Breast epithelium (tissue), 4 donors: ENCODE measurements at places on chromosomes 3 and 15. TPM values are rescaled to one million over a fixed set of nuclear protein-coding genes. Genes with fewer than 3 reads are reported as not detected.

ZBED2 gene
- total RNA-seq, result not detected

TMC3 gene
- total RNA-seq, result not detected

MESP1 gene
- 5.9 TPM for total RNA-seq

MRAS gene
- total RNA-seq, result 157 TPM

HDDC3 gene
- total RNA-seq, result 22.3 TPM

GPR149 gene
- total RNA-seq, result not detected

RLBP1 gene
- total RNA-seq, result not detected

THOC7 gene
- 62.9 TPM for total RNA-seq

DLL4 gene
- total RNA-seq, result 3.5 TPM

TMEM158 gene
- 2.0 TPM for total RNA-seq

MNS1 gene
- total RNA-seq, result 2.5 TPM

CAV3 gene
- total RNA-seq, result not detected

STARD5 gene
- total RNA-seq, result 3.2 TPM

DNA sequence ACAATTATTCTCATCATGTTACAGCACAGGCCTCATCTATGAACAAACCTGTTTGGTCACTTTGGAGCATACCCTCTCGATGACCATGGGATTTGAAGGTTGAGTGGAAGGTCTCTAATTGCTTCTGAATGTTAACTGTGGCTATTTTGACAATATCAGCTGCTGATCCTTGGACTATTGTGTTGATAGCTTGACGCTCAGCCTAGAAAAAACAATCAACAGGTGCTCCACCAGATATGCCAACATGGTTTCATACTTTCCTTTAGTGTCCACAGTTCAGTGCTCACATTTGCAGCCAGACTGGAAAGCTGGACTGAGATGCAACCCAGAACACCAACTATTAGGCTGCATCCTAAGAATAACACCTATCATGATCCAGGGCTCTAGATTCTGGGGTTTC is 109.7 kb downstream of the POLQ start:
- H3K4me1 ChIP-seq, result no peaks in the 10 kb centered on the region
- H3K27ac ChIP-seq, result no peak overlapping the region
- DNase-seq, result no peak

GRCh38 chr3:38039101-38039898 is at the start of gene DLEC1:
Gene DLEC1, plus strand, starts transcription at chr3:38039208. Its CDS starts 18 bp downstream, at chr3:38039226.
- peak within 1 kb of the TSS; percentile 37 for H3K4me3 ChIP-seq
- H3K36me3 ChIP-seq, result no peaks in the 10 kb centered on the region
- H3K27me3 ChIP-seq, result no peaks in the 10 kb centered on the region
- H3K27ac ChIP-seq, result no peak within 1 kb of the TSS
- DNase-seq, result peak; percentile 65
- no peaks in the 10 kb centered on the region for H3K4me1 ChIP-seq

DNA sequence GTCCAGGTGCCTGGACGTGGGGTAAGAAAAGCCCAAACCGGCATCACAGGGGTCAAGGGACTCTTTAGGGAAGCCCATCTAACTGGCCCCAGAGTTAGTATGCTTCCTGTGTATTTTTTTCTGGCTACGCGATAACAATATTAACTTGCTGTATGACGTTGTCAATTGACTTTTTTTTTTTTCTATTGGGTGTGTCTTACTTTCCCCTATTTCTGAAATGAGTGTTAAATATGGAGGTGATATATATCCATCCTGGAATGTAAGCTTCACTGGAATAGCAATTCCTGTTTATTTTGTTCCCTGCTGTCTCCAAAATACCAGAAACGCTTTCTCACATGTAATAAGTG is 598 bp upstream of the GMNC start:
- no peaks in the 10 kb centered on the region for H3K4me1 ChIP-seq
- H3K27me3 ChIP-seq, result no peaks in the 10 kb centered on the region
- H3K4me3 ChIP-seq, result peak overlapping the region; percentile 65
- H3K27ac ChIP-seq, result peak overlapping the region; percentile 65
- DNase-seq, result no peak

GRCh38 chr3:138367911-138368310 is 19.5 kb downstream of the MRAS start:
- H3K36me3 ChIP-seq, result no peaks in the 10 kb centered on the region
- peaks cover 2% of the 10 kb centered on the region for H3K27me3 ChIP-seq
- H3K4me1 ChIP-seq, result peaks cover 6% of the 10 kb centered on the region
- peak overlapping the region; percentile 75 for H3K27ac ChIP-seq
- DNase-seq, result peak; percentile 50

DNA sequence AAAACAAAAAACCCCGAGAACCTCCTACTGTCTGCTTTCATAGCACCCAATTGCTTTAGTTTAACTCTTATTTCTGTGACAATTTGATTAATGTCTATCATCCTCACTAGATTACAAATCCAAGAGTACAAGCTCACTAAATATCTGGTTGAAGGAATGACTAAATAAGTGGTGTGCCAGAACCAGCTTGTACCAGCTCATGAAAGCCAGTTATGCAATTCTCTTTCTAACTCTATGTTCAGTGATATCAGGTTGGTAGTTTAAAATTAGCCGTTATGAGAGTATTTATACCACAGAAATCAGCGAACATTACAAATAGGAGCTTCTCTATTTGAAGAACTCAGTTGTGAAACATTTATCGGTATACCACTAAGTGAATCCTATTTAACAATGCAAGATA is 137.2 kb upstream of the MITF start:
- DNase-seq, result no peak
- no peak overlapping the region for H3K4me3 ChIP-seq
- no peaks in the 10 kb centered on the region for H3K27me3 ChIP-seq
- H3K4me1 ChIP-seq, result no peaks in the 10 kb centered on the region
- no peak overlapping the region for H3K27ac ChIP-seq

DNA sequence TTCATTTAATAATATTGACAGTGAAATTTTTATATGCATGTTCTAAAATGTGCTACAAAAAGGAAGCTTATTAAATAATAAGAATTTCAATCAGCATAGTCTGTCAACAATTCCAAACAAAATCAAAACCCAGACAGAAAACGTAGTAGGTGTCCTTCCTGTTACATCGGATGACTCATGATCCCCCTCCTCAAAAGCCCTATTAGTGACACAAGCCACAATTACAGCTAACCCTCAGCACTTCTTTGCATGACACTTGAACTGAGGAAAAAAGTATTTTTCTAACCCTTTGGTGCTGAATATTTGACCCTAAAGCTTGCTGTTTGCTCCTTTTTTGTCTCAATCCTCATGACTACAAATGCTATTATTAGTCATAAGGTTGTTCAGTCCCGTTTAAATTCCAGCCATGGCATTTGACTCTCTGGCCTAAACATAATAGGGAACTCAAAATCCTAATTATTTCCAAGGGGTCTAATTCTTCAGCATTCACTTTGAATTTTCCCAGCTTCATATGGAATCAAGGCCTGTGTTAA is 78.1 kb downstream of the COL8A1 start:
- H3K36me3 ChIP-seq, result no peaks in the 10 kb centered on the region
- H3K27me3 ChIP-seq, result no peaks in the 10 kb centered on the region
- no peak overlapping the region for H3K27ac ChIP-seq
- no peaks in the 10 kb centered on the region for H3K4me1 ChIP-seq

DNA sequence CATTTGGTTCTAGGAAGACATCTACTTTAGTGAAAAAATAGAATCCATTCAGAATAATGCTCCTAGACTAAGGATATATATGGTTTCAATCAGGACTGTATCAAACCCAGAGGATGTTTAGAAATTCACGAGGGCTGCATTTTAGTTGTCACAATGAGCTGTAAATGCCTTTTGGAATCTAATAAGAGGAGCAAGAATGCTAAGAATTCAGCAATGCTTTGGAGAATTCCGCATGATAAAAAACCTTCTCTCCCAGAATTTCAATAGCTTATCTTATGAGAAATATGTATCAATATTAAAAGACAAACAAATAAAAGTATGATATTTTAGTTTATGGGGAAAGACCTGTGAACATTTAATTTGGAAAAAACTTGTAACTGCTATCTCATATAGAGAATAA is 885.1 kb downstream of the ZPLD1 start:
- DNase-seq, result no peak
- H3K4me1 ChIP-seq, result no peaks in the 10 kb centered on the region
- H3K36me3 ChIP-seq, result no peaks in the 10 kb centered on the region
- no peaks in the 10 kb centered on the region for H3K27me3 ChIP-seq
- H3K27ac ChIP-seq, result no peak overlapping the region

DNA sequence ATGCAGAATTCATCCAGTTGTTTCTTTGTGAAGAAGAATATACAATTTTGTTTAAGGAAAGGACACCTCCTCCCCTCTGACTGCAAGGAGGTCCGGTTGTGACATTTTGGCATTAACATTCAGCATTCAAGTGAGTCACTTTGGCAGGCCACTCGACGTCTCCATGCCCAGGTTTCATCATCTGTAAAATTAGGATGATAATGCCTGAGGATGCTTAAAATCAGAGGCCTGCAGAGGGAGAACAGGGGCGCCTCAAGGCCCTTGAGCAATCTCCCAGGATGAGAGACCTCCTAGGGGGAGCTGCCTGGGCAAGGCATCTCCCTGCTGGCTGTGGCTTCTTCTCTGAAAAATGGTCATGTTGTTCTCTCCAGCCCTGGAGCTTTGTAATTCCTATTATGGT is 236.0 kb downstream of the CACNA2D3 start:
- H3K4me3 ChIP-seq, result no peak overlapping the region
- DNase-seq, result no peak
- no peak overlapping the region for H3K27ac ChIP-seq

DNA sequence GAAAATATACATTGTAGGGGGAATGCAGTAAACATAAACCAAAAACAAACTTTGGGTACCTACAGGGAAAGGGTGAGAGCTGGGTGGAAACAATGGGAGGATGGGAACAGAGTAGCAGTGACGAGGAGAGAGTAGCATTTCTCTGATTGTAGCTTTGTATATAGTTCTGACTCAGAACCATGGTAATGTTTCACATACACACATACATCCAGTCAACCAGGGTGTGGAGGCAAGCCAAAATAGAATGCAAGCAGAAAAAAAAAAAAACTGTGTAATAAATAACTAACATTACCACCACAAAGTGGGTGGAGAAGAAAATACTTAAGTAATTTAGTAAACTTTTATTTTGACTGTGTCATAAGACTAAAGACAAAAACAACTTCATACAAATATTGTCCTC is 27.2 kb downstream of the BCL2A1 start:
- H3K27ac ChIP-seq, result no peak overlapping the region
- H3K36me3 ChIP-seq, result no peaks in the 10 kb centered on the region
- H3K27me3 ChIP-seq, result no peaks in the 10 kb centered on the region
- DNase-seq, result no peak
- no peak overlapping the region for H3K4me3 ChIP-seq

DNA sequence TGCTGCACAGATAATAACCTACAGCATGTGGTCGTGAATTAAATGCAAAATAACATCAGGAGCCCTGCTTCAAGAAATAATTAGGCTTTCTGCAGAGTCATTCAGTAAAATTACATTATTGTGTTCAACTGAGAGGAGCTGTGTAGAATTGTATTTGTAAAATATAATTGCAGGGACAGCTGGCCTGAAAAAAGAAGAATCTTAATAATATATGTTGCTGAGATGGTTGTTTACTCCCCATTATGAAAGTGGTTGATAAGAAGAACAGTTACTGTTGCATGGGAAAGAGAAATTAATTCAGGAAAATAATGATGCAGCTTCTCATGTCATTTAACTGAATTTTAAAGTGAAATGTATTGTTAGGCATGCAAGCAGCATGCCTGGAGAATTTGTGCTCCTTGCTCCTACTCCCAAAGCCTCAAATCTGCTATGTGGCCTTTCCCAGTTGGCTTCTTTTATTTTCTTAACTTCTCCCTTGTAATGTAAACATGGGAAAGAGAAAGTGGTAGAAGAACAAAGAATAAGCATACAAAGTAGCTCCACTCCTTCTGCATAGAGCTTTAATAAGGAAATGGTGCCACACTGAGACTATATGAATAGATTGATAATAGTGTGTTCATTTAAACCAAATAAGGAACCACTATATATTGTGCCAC is 100.1 kb downstream of the VGLL3 start:
- H3K36me3 ChIP-seq, result no peaks in the 10 kb centered on the region
- no peak for DNase-seq
- H3K4me1 ChIP-seq, result no peaks in the 10 kb centered on the region
- no peak overlapping the region for H3K27ac ChIP-seq
- H3K27me3 ChIP-seq, result no peaks in the 10 kb centered on the region

GRCh38 chr3:175389560-175389959 is 530.4 kb downstream of the NAALADL2 start:
- H3K4me1 ChIP-seq, result no peaks in the 10 kb centered on the region
- H3K27ac ChIP-seq, result no peak overlapping the region
- no peak overlapping the region for H3K4me3 ChIP-seq
- no peaks in the 10 kb centered on the region for H3K27me3 ChIP-seq
- DNase-seq, result no peak
- no peaks in the 10 kb centered on the region for H3K36me3 ChIP-seq

GRCh38 chr15:98649472-98650416 is 1.4 kb downstream of the IGF1R start:
- no peaks in the 10 kb centered on the region for H3K36me3 ChIP-seq
- H3K4me3 ChIP-seq, result peak overlapping the region; percentile 88
- peak overlapping the region; percentile 95 for H3K27ac ChIP-seq
- no peak for DNase-seq

DNA sequence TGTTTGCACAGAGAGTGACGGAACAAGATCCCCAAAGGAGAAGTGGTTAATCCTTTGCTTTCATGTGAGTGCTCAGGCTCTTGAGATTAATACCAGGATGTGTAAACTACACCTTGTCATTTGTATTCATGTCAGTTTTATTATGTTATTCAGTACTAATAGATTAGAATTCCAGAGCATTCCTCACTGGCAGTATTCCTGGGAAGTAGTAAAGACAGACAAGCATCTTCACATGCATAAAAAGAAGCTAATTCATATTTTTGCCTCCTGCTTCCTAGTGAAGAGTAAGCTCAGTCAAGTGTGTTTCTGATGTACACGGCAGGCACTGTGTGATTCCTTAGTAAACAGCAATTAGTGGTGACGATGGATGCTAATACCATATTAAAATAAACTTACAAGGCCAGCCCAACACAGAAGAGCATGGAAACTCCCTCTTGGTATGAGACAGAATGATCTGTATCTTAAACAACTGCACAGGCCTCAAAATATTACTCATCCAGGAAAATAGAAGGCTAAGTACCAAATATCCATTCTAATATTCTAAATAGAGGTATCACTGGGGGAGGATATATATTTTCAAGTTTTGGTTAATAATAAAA is 336.8 kb upstream of the MCTP2 start:
- H3K4me1 ChIP-seq, result no peaks in the 10 kb centered on the region
- H3K36me3 ChIP-seq, result no peaks in the 10 kb centered on the region
- DNase-seq, result no peak
- no peak overlapping the region for H3K4me3 ChIP-seq
- no peak overlapping the region for H3K27ac ChIP-seq

- H3K27ac ChIP-seq, result no peak overlapping the region
- no peaks in the 10 kb centered on the region for H3K4me1 ChIP-seq
- H3K27me3 ChIP-seq, result no peaks in the 10 kb centered on the region
- no peaks in the 10 kb centered on the region for H3K36me3 ChIP-seq
Observed at GRCh38 chr3:148079370-148079769, 618.3 kb upstream of the AGTR1 start.

DNA sequence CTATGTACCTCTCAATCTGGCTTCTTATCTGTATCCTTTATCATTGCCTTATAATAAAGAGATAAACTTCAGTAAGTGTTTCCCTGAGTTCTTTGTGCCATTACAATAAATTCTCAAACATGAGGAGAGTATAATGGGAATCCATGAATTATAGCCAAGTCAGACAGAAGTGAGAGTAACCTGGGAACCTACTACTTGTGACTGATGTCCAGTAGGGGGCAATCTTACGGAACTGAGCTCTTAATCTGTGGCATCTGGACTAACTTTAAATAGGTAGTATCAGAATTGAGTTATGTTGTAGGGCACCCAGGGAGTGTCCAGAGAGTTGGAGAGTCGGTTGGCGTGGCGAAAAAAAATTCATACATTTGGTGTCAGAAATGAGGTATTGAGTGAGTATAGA is 542.6 kb downstream of the ZBBX start:
- no peak overlapping the region for H3K27ac ChIP-seq
- H3K4me1 ChIP-seq, result no peaks in the 10 kb centered on the region
- H3K4me3 ChIP-seq, result no peak overlapping the region
- no peak for DNase-seq
- H3K27me3 ChIP-seq, result no peaks in the 10 kb centered on the region
